Hindlimb muscle (tissue), 1 donor: ENCODE measurements at places on chromosomes 3 and 15. TPM values are rescaled to one million over a fixed set of nuclear protein-coding genes. Genes with fewer than 3 reads are reported as not detected.
A peak's percentile ranks its signal among the peaks of the same experiment; 100 is the strongest.

Gene RYR3
- 48.3 TPM for polyA plus RNA-seq

- peak; percentile 77 for DNase-seq
Measured at GRCh38 chr15:80567721-80568157, 127.4 kb upstream of the ABHD17C start.

DNA sequence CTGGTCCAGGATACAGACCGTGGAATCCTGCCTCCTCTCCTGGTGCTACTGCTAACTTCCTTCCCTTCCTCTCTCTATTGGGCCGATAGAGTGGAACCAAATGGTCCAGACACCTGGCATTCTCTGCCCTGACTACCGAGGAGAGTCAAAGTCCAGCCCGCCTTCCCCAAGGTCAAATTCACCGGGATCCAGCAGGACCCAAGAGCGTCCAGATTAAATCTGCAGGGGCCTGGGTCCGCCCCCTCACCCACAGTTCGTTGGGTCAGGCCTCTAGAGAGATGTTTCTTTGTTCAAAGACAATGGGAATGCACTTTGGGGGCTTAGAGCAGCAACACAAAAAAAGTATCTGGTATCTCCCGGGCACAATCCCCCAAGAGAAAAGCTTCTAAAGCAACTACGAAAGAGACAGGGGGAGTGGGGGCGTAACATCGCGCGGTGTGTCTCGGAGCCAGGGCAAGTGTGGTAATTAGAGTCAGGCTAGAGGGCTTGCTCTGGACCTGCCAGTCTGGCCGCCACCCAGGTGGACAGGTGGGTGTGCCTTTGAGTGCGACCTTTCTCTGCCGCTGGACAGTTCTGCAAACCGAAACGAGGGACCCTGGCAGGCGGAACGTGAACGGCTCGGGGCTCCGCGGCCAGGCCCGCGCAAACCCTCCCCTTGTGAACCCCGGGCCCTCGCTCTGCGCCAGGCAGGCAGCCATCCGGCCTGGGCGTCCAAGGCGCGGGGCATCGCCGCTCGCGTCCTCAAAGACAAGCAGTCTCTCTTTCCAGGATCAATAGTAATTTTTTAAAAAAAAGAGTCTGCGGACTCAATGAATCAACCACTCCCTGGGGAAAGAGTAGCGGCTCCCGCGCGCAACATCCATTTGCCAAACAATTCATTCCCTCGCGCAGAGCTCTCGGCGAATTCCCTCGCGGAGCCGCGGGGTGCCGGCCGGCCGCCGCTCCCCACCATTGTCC is 806 bp downstream of the KLHL25 start:
- peak; percentile 50 for DNase-seq

DNA sequence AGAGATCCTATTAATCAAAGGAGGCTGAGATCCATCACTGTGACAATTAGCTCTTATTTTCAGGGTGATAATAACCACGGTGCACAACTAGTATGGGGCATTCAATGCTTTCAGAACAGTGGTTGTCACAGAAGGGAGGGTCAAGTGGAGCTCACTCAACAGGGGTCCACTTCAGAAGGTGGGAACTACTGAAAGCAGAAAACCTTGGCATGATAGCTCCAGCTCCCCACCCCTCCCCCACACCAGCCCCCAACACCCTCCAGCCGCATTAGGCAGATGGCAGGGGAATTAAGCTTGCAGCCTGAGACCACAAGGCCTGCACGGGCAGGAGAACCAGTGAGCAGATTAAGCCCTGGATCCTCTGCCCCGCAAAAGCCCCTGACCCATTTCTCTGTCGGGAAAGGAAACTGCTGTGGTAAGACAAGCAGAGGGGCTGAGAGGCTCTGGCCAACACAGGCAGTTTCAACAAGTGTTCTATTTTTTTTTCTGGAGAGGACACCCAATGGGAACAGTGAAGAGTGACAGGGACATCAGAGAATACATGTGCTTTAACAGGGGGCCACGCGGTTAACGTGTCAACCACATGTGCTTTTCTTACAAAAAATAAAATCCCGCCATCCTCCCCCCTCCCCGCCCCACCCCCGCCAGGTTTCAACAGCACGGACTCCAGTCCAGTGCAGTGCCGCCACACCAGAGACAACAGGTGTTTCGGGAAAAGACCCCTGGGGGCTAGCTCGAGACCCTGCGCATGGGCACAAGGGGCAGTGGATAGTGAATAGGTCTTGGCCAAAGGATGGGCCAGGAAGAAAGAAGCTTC is 997 bp downstream of the FYCO1 start:
- no peak for DNase-seq

GRCh38 chr3:147589016-147589415 is 179.9 kb downstream of the ZIC1 start:
- peak; percentile 16 for DNase-seq

Gene FOXB1
- not detected for polyA plus RNA-seq

DNA sequence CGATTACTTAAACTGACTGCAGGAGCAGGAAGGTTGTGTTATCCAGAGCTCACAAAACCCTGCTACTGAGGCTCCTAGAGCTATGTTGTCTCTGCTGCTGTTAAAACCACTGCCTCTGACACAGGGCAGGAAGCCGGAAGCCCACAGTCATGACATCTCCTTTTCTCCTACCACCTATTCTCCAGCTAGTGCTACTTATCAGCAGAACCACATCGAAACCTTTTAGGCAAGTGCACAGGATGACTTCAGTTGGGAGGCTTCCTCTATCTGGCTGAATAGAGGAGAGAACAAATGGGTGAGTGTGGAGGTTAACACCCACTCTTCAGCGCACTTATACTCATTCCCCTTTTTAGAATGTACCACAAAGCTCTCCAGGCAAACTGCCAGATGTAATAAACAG is 638.0 kb downstream of the OTOL1 start:
- DNase-seq = no peak

DNA sequence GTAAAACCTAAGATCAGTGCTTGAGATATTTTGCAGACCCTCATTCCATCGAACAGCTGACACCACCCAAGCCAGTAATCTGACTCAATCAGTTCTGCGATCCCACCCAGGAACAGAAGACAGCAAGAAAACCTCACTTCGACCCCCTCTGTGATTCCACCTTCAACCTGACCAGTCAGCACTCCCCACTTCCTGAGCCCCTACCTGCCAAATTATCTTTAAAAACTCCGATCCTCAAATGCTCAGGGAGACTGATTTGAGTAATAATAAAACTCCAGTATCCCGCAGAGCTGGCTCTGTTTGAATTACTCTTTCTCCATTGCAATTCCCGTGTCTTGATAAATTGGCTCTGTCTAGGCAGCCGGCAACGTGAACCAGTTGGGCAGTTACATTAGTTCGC is 25.7 kb upstream of the CLDN16 start:
- no peak for DNase-seq

DNA sequence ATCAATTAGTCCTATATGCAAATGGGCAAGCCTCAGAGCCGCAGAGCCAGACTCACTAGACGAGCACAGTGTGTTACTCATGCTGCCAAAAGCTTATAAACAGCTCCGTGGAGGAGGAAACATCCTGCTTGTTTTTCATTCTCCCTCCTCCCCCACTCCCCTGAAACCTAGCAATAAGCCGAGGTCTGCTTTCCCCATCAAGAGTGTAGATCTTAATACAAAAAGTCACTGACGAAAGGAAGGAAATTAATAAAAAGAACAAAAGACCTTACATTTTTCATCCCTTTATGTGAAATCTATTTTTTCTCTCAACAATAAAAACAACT is 88.5 kb downstream of the XXYLT1 start:
- peak; percentile 69 for DNase-seq

DNA sequence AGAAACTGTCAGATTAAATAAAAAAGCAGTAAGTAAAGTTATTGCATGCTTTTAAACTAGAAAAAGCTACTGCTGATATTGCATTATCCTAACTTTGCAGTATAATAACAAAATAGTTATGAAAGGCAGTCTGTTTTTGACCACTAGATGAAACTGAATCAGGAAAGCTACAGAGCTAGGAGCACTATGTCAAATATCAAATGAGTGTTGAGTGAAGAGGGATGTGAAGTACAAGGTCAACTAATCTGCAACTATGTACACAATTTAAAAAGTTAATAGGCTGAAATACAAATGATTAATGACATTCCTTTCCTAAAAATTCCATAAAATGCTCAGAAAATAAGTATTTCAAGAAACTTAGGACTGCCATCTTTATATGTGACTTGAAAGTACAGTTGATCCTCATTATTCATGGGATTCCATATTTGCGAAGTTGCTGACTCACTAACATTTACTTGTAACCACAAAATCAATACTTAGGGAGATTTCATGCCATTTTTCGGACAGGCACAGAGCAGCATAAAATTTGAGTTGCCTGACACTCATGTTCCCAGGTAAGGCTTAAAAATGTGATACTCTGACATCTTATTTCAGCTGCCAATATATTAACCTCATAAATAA is 34.5 kb downstream of the SLC4A7 start:
- no peak for DNase-seq

DNA sequence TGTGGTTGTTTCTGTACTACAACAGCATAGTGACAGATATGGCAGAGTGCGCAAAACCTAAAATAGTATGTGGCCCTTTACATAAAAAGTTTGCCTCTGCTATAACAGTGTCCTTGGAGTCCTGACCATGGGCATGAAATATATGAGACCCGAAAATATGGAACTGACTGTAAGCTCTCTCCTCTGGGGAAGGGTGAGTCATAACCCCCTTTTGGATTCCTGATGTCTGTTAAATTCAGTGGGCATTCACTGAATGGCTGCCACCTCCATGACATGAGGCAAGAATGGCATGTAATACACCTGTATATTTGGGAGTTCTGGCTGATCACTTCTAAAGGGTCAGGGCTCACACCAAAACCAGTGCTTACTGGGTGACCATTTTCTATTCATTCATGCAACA is 6.1 kb downstream of the TBC1D2B start:
- no peak for DNase-seq

GRCh38 chr3:194893121-194893987 is 207.7 kb downstream of the FAM43A start:
- no peak for DNase-seq

Gene CACNA2D3
- polyA plus RNA-seq = 2.4 TPM

Gene DCLK3
- 4.5 TPM for polyA plus RNA-seq

DNA sequence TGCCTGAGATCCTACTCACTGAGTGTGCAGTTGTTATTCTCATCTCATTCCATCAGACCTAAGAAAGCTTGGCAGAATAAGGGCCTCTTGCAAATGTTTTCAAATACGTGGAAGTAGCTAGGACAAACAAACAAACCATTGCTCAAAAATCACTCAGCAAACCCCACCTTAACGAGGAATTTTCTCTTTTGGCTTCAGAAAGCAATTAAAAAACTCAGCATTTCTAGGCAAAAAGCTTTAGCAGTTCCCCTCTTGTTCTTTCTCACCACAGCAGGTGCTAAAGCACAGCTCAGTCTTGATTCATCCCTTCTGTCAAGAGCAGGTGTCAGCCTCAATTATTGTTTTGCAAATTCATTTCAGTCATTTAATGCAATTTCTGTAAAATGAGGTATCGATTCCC is 58.6 kb upstream of the NUDT16 start:
- no peak for DNase-seq

GRCh38 chr3:119817583-119818363 is 35.9 kb downstream of the NR1I2 start:
- no peak for DNase-seq

DNA sequence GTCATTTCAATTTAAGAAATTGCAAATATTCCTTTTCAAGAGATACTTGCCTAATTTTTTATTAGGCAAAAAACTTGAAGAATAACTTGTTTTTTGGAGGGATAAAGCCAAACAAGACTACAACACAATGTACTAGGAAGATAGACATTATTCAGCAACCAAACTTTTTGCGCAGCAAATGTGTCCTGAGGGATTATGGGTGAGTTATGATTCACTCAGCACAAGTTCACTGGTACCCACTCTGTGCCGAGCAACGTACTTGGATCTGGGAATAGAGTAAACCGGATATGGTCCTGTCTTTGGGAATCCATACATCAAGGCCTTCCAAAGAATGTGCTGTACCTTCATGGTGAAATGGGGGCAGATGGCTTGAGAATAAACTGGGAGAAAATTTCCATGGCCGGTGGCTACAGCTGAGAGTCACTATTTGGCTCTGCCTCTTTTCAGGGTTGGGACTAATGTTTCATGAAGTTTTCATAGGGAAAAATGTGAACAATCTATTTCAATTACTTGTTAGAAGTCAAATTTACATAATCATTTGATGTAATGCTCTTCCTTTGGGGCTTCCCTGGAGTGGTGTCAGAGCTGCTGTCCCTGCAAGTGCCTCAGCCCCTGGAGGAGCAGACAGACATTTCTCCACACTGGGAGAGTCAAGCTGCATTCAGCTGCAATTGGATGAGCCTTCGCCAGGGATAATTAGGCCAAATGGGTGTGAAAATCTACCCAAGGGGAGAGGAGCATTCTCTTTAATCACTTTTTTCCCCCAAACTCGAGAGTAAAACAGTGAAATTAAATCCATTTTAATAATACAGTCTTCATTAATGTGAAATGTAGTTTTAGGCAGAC is 315.2 kb downstream of the CLSTN2 start:
- no peak for DNase-seq

DNA sequence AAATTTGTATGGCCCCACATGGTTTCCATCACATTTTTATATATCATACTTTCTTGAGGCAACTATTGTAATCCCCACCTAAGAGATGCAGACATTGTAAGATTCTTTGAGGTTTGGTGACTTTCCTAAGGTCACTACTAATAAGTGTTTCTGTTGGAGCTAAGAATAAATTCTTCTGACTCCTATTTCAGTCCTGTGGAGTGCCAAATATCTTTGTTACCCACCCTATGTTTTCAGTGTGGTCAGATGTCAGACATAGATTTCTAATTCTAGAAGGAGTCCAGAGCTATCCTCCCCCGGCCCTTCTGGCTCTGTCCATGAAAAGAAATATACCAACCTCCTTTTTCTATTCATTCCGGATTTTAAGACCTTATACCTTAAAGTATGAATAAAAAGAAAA is 46.2 kb upstream of the FILIP1L start:
- no peak for DNase-seq
